ENCODE measurements at places on chromosomes 1 and 21. TPM values are rescaled to one million over a fixed set of nuclear protein-coding genes. Genes with fewer than 3 reads are reported as not detected.

- DNase-seq, result no peak
Measured at GRCh38 chr1:20483098-20483832, 2.7 kb downstream of the CAMK2N1 start.

DNA sequence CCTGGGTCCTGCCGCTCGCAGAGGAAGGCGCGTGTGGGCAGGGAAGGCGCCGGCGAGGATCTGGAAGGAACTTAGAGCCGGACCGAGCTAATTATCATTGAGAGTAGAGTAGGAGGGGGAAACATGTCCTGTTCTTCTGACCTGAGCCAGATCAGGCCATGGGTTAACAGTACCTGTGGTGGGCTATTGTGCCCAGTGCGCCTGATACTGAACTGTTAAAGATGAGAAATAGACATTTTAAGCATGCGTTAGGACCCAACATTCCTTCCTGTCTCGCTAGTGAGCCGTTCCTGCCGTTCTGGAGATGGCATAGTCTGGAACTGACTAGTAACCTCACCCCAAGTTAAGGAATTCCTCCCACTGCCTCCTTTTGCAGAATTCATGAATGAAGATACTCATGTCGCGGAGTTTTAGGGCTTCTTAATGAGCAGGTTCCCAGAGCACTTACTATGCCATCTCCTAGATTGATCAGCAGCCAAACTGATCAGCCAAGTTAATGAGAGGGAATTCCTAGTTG is 870 bp downstream of the STRIP1 start:
- no peak for DNase-seq

DNA sequence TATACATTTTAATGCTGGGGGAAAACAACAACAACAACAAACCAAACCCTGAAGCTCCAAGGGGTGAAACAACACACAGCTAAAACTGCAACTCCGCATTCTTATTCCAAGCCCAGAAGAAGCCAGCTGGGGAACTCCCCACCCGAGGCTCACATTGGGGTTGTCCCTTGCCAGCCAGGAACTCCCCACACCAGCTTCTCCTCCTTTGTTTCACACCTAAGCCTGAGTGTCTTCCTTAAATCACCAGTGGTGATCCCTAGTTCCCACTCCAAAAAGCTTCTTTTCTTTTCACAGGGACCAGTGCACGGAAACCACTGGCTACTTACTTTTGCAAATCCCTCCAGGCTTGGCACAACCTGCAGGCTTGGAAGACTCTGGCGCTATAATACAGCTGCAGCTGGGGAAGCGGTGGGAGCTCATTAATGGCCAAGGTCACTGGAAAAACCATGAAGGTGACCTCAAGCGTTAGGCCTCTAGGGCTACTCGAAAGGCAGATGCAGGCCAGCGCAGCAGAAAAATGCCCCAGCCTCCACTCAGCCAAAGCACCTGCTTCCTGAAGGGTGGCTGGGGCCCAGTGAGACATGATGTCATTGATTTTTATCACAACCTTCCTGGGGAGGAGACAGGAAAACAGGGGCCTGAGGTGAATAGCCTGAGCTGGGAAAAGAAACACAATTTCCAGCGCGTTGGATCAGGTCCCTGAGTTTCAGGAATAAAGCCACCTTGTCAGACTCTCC is 40.1 kb downstream of the TLR5 start:
- peak; percentile 30 for DNase-seq

DNA sequence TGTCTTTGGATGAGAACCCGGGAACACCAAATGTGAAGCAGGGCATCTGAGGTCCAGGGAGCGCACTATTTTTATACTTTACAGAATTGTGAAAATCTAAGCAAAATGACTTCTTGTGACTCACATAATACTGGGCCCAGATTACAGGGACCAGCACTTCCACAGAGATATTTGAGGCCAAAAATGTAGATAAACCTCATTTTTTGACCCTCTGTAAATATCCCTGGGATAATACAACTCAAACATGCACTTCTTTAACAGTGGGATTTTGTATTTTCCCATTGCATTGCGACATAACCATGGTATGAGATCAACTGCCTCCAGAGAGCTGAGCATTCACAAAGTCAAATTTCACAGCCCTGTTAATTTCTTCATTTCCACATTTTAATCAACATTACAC is 289.4 kb upstream of the ADGRL4 start:
- DNase-seq, result no peak

DNA sequence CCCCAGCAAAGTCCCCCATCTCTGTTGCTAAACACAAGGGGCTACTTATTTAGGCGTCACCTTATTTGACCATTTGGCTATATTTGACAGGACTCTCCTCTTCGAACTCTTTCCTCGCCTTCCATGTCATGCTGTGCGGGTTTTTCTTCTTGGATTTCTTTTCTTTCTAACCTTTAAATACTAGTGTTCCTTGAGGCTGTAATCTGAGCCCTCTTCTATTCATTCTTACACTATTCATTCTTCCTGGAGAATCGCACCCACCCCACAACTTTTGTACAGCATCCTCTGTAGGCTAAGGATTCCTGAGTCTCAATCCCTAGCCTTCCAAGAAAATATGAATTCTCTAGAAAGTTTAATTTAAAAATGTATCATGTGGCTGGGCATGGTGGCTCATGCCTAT is 61.7 kb upstream of the C1orf115 start:
- no peak for DNase-seq

DNA sequence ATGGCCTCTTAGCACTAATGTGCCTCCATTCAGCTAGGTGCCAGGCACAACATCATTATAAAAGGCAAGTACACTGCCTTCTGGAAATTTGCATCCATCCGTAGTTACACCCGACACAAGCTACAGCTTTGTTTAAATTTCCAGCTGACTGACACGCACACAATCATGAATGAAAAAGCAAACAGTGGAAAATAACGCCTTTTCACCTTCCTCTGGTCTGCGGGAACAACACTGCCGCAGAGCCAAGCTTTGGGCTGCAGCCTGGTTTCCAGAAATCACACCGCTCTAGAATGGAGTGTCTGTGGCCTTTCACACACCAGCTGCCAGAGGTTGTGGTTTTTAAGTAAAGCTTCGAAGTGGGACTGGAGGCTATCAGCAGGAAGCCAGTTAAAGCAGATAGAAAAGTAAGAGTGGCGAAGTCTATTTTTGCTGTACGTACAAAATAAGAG is 142.8 kb upstream of the COA6 start:
- DNase-seq, result no peak

DNA sequence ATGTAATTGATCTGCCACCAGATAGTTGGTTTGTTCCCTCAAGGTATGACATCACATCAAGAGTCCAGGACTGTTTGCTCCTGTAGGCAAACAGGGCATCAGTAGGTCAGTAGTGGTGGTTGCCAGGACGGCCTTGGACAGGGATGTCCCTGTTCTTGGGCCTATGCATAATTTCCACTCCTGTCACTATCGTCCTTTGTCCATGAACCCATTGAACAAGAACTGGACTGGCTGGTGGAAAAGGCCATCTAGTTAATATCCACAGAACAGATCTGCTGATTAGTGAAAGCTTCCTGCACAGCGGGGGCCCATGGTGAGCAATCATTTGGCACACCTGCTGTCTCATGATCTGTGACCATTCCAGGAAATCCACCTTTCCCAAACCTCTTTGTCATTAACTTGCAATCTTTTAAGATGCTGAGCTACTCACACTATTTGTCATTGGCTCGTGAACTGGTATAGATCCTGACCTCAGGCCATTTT is 12.4 kb upstream of the BSDC1 start:
- no peak for DNase-seq

DNA sequence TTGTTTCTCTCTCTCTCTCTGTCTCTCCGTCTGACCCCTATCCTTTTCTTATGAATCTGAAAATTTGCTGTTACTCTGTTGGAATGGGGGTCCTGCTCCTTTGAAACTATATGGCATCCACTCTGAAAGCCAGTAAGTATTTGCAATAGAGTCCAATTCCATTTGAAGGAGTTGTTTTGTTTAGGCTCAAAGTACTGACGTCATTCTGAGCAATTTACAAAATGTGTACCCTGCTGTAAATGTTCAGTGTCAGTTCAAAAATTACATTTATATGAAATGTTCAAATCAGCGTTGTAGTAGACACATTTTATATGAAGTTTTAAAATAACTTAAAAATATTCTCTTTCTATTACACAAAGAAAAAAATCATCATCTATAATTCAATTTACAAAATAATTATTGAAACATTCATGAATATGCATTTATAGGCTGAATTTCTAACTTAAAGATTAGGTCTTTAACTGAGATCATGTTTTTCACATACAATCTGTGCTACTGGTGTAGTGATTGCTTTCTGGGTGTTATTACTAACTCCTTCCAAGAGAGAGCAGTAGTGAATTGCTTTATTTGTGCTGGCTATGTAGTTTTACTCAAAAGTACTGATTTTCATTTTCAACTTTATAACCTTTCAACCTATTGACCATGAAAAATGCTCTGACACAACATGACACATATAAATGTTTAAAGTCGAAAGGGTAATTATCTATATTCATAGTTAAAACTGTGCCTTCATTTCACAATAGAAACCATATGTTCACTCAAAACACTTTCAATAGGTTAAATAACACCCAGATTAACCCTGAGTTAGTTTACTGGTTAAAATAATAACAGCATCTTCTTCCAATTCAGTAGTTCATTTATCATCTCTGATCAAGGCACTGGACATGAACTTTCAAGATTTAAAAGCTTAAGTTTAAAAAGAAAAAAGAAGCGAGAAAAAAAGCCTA is 253.1 kb upstream of the ADGRL4 start:
- no peak for DNase-seq

DNA sequence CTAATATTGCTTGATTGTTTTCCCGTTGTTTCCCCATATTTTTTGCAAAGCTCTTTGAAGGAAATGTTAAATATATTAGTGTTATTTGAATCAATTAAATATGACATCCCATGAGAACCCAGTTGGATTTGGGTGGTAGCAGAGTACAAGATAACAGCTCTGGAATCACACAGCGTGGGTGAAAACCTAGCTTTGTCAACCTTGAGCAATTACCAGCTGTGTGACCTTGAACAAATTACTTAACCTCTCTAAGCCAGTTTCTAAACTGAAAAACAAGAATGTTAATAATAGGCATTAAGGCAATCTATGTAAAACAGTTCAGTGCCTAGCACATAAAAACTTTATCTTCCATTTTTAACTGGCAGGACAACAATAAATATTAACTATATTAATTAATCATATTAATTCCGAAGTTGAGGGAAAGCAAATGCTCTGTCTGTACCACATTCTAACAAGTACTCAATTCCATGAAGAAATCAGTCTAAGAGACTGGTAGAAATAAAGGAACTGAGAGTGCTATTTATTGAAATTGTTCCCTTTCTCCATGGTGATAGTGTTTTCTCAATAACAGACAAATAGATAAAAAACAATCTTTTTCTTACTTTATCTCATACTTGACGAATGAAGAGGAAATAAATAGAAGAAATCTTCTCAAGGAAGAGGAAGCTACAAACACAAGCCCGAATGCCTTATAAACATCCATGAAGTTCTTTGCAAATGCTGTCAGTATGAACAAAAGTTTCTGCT is 27.0 kb downstream of the DNASE2B start:
- DNase-seq, result no peak

DNA sequence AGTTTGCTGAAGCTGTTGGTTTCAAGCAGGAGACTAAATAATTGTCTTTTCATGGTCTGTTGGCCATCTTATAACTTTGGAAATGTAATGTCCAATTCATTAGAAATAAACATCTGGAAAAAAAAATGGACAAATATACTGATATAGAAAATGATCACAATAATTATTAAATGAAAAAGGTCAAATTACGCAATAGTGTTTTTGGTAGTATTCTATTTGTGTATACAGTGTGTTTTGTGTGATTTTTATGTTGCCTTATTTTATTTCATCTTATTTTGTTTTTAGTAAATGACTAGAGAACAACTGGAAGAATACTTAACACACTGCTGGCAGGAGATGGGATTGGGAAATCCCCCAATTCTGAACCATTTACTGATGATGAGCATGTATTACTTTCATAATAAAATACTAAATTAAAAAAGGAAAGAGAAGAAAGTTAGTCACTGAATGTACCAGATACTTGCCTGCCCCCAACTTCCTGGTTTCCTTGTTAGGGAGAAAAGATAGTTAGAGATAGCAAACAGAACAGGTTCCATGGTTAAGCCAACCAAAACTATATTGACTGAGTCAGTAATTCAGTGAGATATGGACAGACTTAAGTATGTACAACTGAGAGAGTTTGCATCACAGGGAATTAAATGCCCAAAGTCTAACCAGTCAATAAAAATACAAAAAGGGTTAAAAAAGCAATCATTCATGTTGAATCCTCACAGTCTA is 24.0 kb upstream of the SAMD13 start:
- DNase-seq, result no peak

DNA sequence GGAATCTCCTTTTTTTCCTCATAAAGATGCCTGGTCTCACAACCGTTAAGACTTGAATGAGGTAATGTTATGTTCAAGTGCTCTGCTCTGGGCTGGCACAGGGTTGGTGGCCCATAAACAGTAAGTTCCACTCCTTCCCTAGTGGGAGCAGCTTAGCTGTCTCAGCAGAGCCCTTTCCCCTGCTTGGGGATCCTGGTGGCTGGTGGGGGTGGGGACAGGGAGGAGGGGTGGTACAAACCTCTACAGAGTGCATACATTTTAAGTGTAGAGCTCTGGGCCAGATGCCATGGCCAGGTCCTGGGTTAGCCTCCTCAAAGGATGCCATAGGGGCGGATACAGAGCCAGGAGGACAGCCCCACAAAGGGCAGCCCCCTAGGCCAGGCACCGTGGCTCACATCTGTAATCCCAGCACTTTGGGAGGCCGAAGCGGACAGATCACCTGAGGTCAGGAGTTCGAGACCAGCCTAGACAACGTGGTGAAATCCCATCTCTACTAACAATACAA is 20.7 kb upstream of the PADI1 start:
- no peak for DNase-seq

GRCh38 chr1:44584167-44584566 is 90.1 kb downstream of the TMEM53 start:
- DNase-seq, result no peak

DNA sequence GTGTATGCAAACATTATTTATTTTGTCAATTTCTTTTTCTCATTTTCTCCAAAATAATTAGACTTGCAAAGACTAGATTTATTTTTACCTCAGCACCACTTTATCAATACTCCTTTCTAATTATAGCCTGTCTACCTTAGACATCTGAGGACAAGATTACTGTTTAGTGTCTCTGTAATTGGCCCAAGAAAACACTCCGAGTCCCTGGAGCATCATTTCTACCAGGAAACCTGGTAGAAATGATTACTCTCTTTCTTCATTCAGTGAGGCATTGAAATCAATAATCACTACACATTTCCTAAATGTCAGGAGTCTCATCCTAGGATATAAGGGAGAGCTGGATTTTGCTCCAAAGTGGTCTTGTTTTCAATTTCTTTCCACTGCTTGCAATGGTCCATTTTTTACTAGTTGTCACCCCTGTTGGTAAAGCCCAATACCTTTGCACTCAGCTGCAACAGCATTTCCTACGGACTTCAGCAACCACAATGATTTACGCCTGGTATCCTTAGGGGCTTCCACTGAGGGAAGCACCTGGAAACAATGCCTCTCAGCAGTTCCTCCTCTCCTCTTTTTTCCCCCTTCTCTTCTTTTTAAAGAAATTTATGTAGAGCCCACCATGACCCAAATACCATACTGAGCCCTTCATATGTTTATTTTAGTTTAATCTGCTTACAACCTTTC is 64.6 kb downstream of the GRIK1 start:
- DNase-seq, result no peak

The CYP4Z1 gene
- total RNA-seq, result 2.4 TPM

The PFDN2 gene
- 76.8 TPM for total RNA-seq

The CENPF gene
- total RNA-seq, result 30.7 TPM

The IL22RA1 gene
- total RNA-seq, result 0.31 TPM

The TCEA3 gene
- total RNA-seq, result 12.6 TPM

The SLC45A3 gene
- total RNA-seq, result 7.3 TPM

All from testis (tissue), 5 donors.